ENCODE measurements at places on chromosomes 12 and 14.

GRCh38 chr12:20374795-20375194, 6.5 kb downstream of the PDE3A start:
- DNase-seq = no peak

- DNase-seq = peak; percentile 35
Measured at GRCh38 chr12:124399622-124400021, 104.7 kb downstream of the RFLNA start.

- no peak for DNase-seq
Measured at GRCh38 chr14:23160924-23161522, 22.4 kb downstream of the SLC7A8 start.

- no peak for DNase-seq
Measured at GRCh38 chr12:44488180-44488579, 387.9 kb downstream of the NELL2 start.

DNA sequence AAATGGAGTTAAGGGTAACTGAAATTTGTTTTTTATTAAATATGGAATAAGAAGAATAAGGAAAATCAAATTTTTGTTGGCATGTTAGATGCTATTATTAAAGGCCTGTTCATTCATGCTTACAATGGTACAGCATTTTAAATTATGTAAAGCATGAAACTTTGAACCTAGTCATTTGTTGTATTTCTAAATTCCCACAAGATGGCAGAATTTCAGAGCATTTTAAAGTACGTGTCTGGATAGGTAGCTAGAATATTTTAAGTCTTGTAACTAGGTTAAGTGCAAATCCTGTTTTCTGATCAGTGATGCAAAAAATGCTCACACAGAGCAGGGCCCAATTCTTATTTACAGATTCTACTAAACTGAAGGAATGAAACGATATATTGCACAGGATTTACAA, 585.6 kb upstream of the MIS18BP1 start:
- no peak for DNase-seq

GRCh38 chr12:93645702-93646101, 31.5 kb upstream of the CRADD start:
- DNase-seq = no peak

DNA sequence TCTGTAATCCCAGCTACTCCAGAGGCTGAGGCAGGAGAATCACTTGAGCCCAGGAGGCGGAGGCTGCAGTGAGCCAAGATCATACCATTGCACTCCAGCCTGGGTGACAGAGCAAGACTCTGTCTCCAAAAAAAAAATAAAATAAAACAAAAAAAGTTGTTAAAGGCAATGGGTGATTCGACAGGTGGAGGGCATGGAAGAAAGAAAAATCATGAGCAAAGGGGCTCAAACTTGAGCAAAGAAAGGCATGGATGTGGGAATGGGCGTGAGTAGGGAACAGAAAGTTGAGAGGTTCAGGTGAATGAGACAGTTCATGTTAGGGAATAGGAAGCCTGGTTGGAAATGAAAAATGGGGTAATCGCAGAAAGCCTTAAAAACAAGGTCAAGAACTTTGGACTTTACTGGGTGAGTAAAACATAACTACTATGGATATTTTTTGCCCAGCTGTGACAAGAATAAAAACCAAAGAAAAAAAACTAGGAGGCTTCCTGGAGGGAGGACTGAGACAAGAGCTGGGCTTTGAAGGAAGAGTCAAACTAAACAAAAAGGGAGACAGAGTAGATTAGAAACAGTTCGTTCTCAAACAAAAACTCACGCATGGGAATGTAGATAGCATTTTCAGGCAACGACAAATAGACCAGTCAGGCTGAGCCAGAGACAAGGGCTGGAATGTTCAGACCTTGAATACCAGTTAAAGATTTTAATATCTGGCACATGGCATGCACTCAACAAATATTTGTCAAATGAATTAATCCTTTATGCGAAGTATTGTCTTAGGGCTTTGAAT, 18.8 kb downstream of the PYM1 start:
- DNase-seq = no peak

DNA sequence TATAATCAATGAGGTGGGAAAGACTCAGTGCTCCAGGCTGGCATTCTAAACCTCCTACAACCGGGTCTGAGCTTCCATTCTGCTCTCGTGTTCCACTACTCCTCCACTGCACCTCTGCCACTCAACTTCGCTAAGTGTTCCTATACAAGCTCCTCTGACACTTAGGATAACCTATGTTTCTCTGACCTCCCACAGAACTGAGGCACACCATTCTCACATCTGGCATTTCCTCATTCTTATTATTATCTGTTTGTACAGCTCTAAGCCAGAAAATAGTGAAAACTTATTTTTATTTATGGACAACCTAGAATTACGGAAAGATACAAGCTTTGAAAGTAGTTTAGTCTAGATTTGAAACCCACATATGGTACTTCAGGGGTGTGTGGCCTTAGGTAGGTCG, 127.0 kb downstream of the MED13L start:
- no peak for DNase-seq

GRCh38 chr12:126191031-126191891, 1126.0 kb downstream of the AACS start:
- no peak for DNase-seq

GRCh38 chr12:108788076-108788782, 56.9 kb upstream of the CORO1C start:
- DNase-seq = no peak

DNA sequence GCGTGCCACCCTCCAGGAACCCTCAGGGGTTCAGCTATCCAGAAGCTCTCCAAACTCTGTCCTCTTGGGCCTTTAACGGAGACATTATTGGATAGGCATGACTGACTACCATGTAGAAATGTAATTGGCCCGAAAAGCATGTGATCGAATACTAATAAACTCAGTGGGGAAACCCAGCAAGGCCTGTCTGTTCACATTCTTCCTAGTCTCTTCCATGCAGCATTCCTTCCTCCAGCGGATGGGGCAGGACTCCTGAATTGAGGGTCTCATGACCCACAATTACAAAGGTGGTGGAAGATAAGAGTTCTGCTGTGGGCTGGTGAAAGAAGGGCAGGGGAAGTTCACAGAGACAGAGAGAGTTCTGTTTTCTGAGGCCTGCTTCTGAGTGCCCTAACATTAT, 6.5 kb upstream of the PRDM4 start:
- DNase-seq = no peak

DNA sequence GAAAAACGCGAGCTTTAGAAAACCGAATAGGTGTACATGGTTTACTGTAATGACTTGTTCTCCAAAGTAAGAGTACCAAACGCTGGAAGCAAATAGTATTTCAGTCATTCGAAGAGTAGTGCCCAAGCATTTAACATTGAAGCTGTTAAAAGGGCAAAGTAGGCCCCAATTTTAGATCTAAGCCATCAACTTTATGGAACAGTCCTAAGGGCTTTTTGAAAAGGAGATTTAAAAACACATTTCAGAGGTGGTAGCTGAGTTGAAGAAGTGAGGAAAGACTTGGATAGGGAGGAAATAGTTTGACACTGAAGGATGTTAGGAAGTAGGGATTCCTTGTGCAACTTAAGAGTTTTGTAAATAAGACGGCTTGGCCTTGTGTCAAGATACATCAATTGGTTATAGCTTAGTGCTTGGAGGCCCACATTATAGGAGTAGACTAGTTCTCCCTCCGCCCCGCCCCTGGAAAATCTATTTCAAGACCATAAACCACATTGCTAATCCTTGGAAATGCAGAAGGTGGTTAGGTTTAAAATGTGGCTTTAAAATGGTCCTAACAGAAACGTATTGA, 783 bp upstream of the TUBA1B start:
- no peak for DNase-seq

DNA sequence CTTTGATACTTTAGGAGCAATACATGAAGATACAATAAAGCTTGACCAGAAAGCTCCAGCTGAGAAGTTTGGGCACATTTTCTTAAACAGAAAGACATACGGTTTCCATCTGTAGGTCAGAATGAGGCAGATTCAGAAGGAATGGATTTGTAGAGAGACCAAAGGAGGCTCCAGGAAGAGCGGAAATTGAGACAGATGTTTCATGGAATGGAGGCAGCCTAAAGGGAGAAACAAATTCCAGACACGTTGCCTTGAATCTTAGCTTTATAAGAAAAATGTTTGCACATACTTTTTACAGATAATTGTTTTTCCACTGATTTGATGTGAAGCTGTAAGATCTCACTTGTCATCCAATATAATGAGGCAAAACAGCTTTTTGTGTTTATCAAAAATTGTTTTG, 24.8 kb downstream of the EPYC start:
- DNase-seq = no peak

- DNase-seq = no peak
Measured at GRCh38 chr14:90381011-90381786, 15.6 kb upstream of the CALM1 start.

- no peak for DNase-seq
Measured at GRCh38 chr12:40689576-40689975, 2.7 kb upstream of the CNTN1 start.

DNA sequence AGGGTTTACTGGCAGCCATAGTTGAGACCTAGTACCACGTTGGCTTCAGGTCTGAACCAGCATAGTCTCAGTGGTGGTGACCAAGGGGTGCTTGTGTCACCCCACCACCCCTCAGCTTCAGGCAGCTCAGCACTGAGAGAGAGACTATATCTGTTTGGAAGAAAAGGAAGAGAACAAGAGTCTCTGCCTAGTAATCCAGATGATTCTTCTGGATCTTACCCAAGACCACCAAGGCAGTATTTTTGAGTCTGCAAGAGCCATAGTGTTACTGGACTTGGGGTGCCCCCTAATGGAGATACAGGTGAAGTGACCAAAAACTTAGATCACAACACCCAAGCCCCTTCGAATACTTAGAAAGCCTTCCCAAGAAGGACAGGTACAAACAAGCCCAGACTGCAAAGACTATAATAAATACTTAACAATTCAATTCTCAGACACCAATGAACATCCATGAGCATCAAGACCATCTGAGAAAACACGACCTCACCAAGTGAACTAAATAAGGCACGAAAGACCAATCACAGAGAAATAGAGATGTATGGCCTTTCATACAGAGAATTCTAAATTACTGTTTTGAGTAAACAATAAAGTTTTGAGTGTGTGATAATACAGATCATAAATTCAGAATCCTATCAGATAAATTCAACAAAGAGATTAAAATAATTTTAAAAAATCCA, 107.0 kb downstream of the HELB start:
- DNase-seq = peak; percentile 59

DNA sequence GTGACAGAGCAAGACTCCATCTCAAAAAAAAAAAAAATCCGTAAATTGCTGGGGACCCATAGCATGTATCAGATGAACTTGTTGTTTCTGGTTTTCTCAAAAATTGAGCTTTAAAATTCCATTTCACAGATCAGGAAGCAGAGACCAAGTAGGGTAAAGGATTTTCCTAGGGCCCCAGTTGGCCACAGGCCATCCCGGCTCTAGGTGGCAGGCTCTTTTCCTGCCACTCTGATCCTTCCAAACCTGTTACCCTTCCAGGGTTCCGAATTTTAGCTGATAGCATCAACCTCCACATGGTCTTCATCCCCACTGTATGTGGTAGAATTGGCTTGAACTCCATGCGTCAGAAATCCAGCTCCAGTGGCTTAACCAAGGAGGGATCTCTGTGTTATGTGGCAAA, 36.1 kb upstream of the BDKRB2 start:
- no peak for DNase-seq

GRCh38 chr12:88958946-88959345, 378.7 kb upstream of the KITLG start:
- no peak for DNase-seq

DNA sequence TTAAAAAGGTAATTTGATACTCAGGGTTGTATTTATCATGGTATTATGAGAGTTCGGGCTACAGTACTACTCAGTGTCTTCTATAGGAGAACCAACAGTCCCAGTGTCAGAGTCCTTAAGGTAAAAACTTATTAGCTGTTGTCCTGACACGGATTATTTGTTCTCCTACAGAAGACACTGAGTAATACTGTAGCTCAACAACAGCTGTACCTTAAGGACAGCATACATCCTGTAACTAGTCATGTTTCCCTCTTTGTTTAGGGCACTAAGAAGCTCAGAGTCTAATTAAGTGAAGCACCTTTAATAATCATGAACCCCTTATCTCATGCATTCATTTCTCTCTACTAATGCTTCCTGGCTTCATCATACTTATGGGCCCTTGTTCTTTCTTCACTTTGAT, 33.9 kb downstream of the ARF6 start:
- DNase-seq = no peak

GRCh38 chr12:107515446-107515958, 170.1 kb upstream of the PWP1 start:
- DNase-seq = no peak

GRCh38 chr12:130987151-130987931, 33.6 kb downstream of the ADGRD1 start:
- DNase-seq = no peak

DNA sequence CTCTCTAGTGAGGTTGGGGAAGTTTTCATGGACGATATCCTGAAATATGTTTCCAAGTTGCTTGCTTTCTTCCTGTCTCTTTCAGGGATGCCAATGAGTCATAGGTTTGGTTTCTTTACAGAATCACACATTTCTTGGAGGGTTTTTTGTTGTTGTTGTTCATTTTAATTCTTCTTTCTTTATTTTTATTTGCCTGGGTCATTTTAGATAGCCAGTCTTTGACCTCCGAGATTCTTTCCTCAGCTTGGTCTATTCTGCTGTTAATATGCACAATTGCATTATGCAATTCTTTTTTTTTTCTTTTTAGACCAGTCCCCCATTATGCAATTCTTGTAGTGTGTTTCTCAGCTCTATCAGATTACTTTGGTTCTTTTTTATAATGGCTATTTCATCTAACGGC, 338.9 kb downstream of the AEBP2 start:
- no peak for DNase-seq

GRCh38 chr14:67837011-67837624, 17.5 kb downstream of the RAD51B start:
- DNase-seq = peak; percentile 62

DNA sequence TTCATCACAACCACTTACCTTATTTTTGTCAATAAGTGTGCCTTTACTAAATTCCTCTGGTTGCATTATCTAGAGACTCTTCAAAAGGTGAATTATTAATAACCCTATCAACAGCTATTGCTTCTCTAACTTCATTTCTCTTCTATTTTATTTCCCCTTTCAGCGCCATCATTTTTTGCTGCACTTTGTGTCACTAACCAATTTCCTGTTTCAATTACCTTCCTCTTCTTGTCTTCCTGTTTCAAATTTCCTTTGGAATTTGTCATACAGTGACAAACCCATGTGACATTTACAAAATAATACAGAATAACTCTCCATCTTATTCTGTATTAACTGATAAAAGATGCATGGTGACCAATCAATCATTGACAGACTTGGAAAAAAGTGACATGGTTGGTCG, 12.2 kb upstream of the CLEC2A start:
- DNase-seq = no peak

All from activated naive CD4-positive, alpha-beta T cell treated with anti-CD3 and anti-CD28 coated beads, Interleukin-2, amount 10 ng/mL, durations not matched to agents 7 days and 5 days (primary cell).